Sigmoid colon (tissue), 7 donors: ENCODE measurements at places on chromosomes 4 and X. TPM values are rescaled to one million over a fixed set of nuclear protein-coding genes. Genes with fewer than 3 reads are reported as not detected.

The TCEANC gene
- 4.2 TPM for total RNA-seq

The ADGRL3 gene
- total RNA-seq: 11.9 TPM

The NEXMIF gene
- total RNA-seq: 5.4 TPM

The ZNF630 gene
- total RNA-seq: 4.6 TPM

The MAOA gene
- 208 TPM for total RNA-seq

GRCh38 chr4:37946503-37947179 is 13.6 kb upstream of the PTTG2 start:
- no peak overlapping the region for H3K27ac ChIP-seq
- no peak overlapping the region for H3K4me3 ChIP-seq
- DNase-seq: no peak

- no peak for DNase-seq
- H3K27ac ChIP-seq: peak overlapping the region; percentile 33
- H3K27me3 ChIP-seq: no peaks in the 10 kb centered on the region
- H3K4me1 ChIP-seq: peaks cover 8% of the 10 kb centered on the region
Measured at GRCh38 chr4:141216002-141216761, 4.5 kb upstream of the ZNF330 start.

DNA sequence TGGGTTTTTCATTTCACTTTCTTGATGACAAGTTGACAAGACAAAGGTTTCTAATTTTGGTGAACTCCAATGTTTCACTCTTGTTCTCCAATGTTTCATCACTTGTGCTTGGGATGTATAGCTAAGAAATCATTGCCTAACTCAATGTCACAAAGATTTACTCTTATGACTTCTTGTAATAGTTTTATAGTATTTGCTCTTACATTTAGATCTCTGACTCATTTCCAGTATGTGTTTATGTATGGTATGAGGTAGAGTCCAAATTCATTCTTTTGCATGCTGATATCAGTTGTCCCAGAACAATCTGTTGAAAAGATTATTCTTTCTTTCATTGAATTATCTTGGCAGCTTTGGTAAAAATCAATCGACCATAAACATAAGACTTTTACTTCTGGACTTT is 12.2 kb upstream of the NWD2 start:
- no peak overlapping the region for H3K4me3 ChIP-seq
- H3K4me1 ChIP-seq: no peaks in the 10 kb centered on the region
- no peaks in the 10 kb centered on the region for H3K36me3 ChIP-seq
- no peaks in the 10 kb centered on the region for H3K27me3 ChIP-seq
- DNase-seq: no peak

DNA sequence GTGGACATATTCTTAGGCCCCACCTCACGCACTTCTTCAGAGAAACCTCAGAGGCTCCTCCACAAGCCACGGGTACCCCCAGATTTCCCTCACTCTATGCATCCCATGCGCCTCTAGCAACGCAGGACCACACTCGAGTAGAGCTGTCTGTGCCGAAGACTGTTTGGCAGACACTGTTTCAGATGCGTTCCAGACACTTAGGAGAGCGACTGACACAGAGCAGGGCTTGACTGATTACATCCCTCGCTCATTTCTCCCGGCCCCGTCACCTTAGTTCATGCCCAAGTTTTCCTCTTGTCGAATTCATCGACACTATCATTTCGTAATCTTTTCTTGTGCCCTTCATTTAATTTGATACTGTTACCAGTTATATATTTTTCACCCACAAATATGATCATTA is 15.0 kb downstream of the SORBS2 start:
- H3K4me3 ChIP-seq: peak overlapping the region; percentile 4
- peaks cover 48% of the 10 kb centered on the region for H3K4me1 ChIP-seq
- peak overlapping the region; percentile 80 for H3K27ac ChIP-seq
- DNase-seq: no peak
- no peaks in the 10 kb centered on the region for H3K36me3 ChIP-seq

- no peaks in the 10 kb centered on the region for H3K36me3 ChIP-seq
- H3K4me3 ChIP-seq: no peak overlapping the region
- no peak for DNase-seq
- no peaks in the 10 kb centered on the region for H3K4me1 ChIP-seq
Measured at GRCh38 chr4:173958445-173958844, 325.0 kb downstream of the FBXO8 start.

GRCh38 chrX:40099055-40099958 is 1.5 kb upstream of the BCOR start:
- H3K4me3 ChIP-seq: peak overlapping the region; percentile 80
- peak overlapping the region; percentile 90 for H3K27ac ChIP-seq
- H3K36me3 ChIP-seq: no peaks in the 10 kb centered on the region
- H3K4me1 ChIP-seq: peaks cover 22% of the 10 kb centered on the region
- peak; percentile 81 for DNase-seq

- H3K27me3 ChIP-seq: no peaks in the 10 kb centered on the region
- no peak for DNase-seq
- no peaks in the 10 kb centered on the region for H3K36me3 ChIP-seq
- H3K27ac ChIP-seq: no peak overlapping the region
Measured at GRCh38 chr4:72875545-72875944, 194.0 kb downstream of the COX18 start.

DNA sequence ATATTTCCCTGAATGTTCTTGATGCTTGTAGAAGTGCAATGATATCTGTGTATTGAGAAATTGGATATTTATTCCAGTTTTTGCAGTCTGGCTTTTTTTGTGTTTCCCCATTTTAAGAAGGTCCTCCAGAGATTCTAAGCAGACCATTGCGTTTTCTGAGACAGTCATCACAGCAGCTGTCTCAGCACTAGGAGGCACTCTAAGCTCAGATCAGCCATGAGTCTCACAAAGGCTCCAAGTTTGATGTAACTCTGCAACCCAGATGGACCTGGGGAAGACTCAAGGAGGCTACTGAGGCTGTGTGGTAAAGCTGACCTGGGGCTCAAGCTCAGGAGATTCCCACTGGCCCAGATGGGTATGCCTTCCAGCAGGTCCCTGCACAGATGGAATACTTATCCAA is 89.3 kb upstream of the CYLC1 start:
- DNase-seq: no peak
- no peak overlapping the region for H3K4me3 ChIP-seq
- H3K36me3 ChIP-seq: no peaks in the 10 kb centered on the region
- H3K4me1 ChIP-seq: no peaks in the 10 kb centered on the region

DNA sequence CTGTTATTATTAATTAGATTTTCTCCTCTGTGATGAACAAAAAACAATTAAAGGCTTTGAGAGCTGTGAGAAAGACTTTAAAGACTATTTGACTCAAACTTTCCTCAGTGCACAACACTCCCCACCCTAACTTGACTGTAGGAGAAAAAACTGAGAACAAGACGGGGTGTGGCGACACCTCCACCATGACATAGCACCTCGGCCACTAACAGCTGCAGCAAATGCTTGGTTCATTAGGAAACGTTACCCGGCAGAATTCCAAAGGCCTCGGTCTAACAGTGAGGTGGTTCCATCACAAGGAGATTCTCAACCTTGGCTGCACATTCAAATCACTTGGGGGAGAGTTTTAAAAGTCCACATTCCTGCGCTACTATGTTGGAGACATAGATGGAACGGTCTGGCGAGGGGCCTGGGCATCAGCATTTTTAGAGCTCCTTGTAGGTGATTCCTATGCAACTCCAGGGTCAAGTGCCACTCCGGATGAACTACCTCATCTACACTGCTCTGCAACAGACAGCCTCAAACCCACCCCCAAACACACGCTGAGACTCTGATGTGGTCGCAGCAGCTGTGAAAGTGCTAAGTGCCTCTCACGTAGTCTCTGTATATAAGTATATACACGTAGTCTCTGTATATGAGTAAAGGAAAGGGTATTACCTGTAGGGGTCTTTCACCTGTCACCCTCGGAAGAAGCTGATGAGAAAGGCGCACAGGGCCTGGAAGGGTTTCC is 1.0 kb downstream of the FGFBP2 start:
- no peak for DNase-seq
- no peaks in the 10 kb centered on the region for H3K4me1 ChIP-seq
- H3K27ac ChIP-seq: no peak overlapping the region
- H3K4me3 ChIP-seq: no peak overlapping the region
- no peaks in the 10 kb centered on the region for H3K27me3 ChIP-seq

- peaks cover 9% of the 10 kb centered on the region for H3K4me1 ChIP-seq
- H3K27me3 ChIP-seq: no peaks in the 10 kb centered on the region
- H3K36me3 ChIP-seq: no peaks in the 10 kb centered on the region
Measured at GRCh38 chr4:101184668-101185067, 162.7 kb downstream of the PPP3CA start.

- H3K27me3 ChIP-seq: peaks cover under 1% of the 10 kb centered on the region
- H3K4me3 ChIP-seq: no peak overlapping the region
- no peak for DNase-seq
- no peaks in the 10 kb centered on the region for H3K4me1 ChIP-seq
- H3K36me3 ChIP-seq: no peaks in the 10 kb centered on the region
- H3K27ac ChIP-seq: no peak overlapping the region
Measured at GRCh38 chr4:83340692-83341343, 6.2 kb upstream of the HPSE start.

DNA sequence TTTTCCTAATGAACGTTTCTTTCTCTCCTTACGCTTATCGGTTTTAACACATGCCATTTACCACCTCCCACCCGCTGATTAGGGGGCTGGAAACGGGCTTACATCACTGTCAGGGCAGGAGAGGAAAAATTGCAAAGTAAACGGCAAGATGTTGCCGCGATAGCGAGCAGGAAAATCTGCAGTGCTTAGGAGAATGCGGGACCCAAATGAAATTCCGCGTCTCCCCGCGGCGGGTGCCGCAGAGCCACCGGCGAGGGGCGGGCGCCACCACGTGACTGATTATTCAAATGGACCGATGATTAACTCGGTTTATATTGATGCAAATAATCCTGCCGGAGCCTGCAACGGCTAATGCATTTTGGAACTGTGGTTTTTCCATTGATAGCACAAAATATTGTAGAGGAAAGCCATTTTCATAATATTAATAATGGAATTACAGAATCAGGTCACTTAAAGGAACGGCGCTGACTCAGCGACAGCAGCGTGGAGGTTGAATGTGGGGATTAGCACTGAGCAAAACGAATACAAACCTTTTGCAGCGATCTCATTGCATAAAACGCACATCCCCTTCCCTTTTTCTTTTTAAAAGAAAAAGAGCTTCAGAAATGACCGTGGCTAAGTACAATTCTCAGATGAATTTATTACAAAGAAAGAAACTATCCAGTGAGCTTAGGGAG is 224.2 kb downstream of the STIM2 start:
- no peak overlapping the region for H3K27ac ChIP-seq
- H3K4me3 ChIP-seq: peak overlapping the region; percentile 37
- no peaks in the 10 kb centered on the region for H3K36me3 ChIP-seq
- DNase-seq: no peak
- H3K4me1 ChIP-seq: peaks cover 9% of the 10 kb centered on the region
- H3K27me3 ChIP-seq: no peaks in the 10 kb centered on the region

DNA sequence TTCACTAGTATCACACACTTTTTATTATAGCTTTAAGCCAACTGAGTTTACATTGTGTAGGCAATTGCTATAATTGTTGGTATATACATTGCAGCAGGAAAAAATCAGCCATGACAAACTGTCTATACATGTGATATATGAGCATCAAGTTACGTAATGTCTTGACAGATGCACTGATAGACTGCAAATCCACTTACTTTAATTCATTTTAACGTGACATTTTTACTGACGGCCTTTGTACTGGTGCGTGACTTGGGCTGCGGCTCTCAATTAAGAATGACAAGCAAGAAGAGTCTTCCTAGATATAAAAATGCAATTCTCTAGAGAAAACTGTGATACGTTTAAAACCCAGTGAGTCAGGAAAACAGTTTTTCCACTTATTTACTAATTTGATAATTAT is 143.8 kb downstream of the ACTRT1 start:
- H3K27me3 ChIP-seq: no peaks in the 10 kb centered on the region
- no peak overlapping the region for H3K27ac ChIP-seq
- H3K36me3 ChIP-seq: no peaks in the 10 kb centered on the region
- H3K4me3 ChIP-seq: no peak overlapping the region
- H3K4me1 ChIP-seq: no peaks in the 10 kb centered on the region

GRCh38 chrX:10107483-10107882 is 49.3 kb upstream of the CLCN4 start:
- no peak overlapping the region for H3K4me3 ChIP-seq
- H3K36me3 ChIP-seq: no peaks in the 10 kb centered on the region
- DNase-seq: no peak
- peak overlapping the region; percentile 76 for H3K27ac ChIP-seq

DNA sequence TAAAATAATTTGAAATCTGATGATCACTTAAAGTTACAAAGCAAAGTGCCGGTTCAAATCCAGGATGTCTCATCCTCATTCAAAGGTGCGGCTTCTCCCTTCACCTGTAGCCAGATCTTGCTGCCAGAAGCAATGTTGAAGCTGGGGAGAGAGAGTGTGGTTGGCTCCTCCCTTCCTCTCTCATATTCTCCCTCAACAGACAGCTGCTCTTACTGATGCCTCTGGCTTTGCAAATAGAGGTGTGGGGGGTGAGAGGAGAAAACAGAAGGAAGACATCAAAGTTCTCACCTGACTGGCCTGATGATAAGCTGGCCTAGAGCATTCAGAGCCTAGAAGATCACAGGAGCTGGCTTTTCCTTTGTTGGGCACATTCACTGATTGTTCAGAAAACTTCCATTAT is 28.3 kb upstream of the BTC start:
- H3K4me3 ChIP-seq: no peak overlapping the region
- no peaks in the 10 kb centered on the region for H3K36me3 ChIP-seq
- no peak overlapping the region for H3K27ac ChIP-seq
- DNase-seq: no peak
- H3K27me3 ChIP-seq: no peaks in the 10 kb centered on the region

DNA sequence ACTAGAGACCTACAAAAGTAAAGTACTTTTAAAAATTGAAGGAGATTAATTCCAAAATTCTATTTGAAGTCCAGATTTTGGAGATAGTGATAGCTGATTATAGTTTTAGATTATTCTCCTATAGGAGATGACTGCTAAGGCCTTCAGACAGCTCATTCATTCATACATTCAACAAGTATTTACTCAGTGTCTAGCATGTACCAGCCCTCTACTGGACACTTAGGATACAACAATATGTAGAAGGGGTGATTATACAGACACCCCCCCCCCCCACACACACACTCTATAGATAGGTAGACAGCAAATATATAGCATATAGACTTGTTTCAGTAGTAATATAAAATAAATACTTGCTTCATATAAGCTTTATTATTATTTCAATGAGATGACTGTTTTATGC is 60.4 kb upstream of the TAF9B start:
- no peak overlapping the region for H3K4me3 ChIP-seq
- no peaks in the 10 kb centered on the region for H3K27me3 ChIP-seq
- no peaks in the 10 kb centered on the region for H3K36me3 ChIP-seq
- no peak overlapping the region for H3K27ac ChIP-seq
- H3K4me1 ChIP-seq: no peaks in the 10 kb centered on the region

- H3K36me3 ChIP-seq: no peaks in the 10 kb centered on the region
- no peaks in the 10 kb centered on the region for H3K27me3 ChIP-seq
- no peak overlapping the region for H3K4me3 ChIP-seq
- H3K4me1 ChIP-seq: no peaks in the 10 kb centered on the region
Measured at GRCh38 chr4:55906323-55906722, 42.4 kb upstream of the CEP135 start.

DNA sequence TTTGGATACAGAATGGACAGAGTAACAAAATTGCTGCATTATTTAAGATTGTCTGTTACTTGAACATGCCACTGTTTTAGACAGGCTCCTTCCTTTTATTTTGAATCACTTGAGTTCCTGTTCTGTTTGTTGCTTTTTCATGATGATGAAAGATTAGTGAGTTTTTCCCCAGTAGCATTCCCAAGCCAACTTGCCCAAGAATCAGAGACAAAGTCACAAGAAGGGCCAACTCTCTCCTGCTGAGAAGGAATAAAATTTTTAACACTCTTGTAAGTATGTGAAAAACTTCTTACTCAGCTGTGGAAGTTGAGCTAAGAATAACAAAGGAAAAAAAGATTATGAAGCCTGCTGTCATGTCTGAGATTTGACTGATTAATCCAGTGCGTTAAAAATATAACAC is 104.2 kb downstream of the KLHL8 start:
- no peak for DNase-seq
- H3K27me3 ChIP-seq: no peaks in the 10 kb centered on the region
- no peak overlapping the region for H3K4me3 ChIP-seq
- no peak overlapping the region for H3K27ac ChIP-seq
